ENCODE measurements at places on chromosomes 2 and 18.

DNA sequence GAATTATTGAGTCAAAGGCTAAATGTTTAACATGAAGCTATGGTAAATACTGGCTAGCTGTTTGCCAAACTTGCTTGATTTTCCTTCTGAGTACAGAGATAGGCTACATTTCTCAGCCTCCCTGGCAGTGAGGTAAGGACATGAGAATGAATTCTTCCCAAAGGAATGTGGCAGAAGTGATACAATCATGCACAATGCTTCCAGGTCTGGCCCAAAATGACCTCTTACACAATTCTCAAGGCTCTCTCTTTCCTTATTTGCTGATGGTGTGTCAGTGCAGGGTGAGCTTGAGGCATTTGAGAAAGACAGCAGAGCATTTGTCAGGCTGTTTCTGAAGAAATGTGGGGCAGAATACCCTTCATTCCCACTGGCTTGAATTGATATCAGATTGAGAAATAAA, 95.6 kb upstream of the NABP1 start:
- DNase-seq, result no peak

DNA sequence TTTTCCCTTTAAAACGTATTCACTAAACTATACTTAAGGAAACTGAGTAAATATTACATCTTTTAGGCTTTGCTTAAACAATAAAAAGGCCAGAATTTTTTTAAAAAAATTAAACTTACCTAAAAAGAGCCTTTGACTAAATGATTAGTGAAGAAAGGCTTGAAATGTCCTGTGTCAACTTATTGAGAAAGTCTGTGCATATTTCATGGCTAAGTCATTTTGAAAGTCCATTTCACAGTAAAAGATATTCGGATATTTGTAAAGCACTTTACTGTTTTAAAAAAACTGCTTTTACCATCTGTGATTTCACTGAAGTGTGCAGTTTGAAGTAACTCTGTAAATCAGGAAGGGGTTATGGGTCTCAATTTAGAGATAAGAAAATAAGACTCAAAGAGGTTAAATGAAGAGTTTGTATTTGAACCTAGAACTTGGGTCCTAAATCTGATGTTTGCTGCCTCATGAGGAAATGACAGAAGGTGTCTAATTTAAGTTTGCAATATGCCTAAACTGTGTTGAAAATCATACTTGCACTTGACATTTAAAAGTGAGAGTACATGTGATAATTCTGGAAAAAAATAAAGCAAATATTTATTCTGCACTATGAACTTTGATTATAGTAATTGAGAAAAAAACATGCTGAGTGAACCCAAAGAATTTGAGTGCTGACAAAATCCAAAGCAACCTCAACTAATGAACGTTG, 50.5 kb downstream of the RAB27B start:
- no peak for DNase-seq

DNA sequence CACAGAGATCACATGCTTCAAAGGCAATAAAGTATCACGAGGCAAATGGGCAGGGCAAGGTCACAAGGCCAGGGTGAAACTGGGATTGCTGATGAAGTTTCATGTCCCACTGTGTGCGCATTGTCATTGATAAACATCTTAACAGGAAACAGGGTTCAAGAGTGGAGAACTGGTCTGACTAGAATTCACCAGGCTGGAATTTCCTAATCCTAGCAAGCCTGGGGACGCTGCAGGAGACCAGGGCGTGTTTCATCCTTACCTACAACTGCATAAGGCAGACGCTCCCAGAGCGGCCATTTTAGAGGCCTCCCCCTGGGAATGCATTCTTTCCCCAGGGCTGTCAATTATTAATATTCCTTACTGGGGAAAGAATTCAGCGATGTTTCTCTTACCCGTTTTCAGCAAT, 33.2 kb downstream of the PTPN4 start:
- no peak for DNase-seq

- DNase-seq, result no peak
These were observed 7.6 kb downstream of the CYP26B1 start for GRCh38 chr2:72139874-72140620.

DNA sequence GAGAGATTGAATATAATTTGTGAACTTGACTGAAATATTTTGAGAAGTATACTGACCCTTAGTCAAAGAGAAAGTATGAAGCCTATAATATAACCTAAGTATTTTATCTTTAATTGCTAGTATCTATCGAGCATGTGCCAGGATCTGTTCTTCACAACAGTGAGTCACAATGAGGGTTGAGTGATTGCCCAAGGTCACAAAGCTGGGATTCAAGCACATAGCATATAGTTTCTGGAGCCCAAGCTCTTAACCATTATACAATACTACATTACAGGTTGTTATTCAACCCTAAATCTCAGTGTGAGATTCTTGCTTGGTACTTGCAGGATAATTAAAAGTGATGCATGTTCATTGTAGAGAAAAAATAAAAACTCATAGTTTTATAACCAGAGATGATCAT, 97.2 kb downstream of the RAB3GAP1 start:
- DNase-seq, result no peak

DNA sequence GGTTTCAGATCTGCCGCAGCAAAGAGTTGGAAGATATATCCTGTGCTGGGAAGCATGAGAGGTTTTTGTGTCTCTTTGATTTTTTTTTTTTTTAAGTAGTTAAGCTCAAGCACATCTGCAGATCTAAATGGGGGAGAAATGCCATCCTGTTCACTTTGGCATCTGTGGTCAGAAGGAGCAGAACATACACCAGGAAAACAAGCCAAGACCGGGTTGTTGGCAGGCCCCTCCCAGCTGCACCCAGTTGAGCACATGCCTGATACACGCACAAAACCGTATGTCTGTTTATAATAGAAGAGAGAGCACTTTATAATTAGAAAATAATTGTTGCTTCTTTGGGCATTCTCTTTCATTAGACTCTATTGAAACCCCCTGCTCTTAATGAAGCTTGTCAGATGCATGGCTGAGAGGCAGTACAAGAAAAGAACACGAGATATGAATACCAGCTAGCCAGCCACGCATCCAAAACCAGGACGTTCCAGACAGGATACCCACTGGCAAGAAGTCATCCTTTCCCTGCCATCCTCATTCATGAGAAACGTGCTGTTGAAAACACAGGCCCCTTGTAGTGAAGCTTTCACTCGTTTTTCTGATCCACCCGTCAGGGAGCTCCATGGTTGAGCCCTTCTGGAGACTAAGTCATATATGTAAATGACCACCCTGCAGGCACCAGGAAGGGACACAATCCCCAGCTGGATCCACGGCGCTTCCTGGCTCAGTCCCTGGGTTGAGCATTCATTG, 152.2 kb downstream of the ALPK2 start:
- DNase-seq, result no peak

- no peak for DNase-seq
These were observed 786.8 kb downstream of the KCNJ3 start for GRCh38 chr2:155485141-155485842.

DNA sequence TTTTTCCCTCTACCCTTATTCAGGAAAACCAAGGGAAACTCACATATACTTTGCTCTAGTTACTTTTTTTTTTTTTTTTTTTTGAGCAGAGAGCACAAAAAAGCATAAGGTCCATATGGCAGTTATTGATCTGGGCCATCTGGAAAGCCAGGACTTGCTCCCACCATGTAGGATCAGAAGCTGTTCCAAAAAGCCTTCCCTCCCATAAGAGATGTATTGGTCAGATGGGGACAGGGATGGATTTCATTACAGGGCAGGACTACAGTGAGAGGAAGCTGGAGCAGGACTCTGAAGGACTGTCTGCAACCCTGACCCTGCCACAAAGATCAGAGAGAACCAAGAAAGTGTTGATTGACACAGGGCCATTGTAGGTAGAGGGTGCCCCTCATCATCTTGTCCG, 57.3 kb downstream of the NRP2 start:
- no peak for DNase-seq

- no peak for DNase-seq
These were observed 243.5 kb upstream of the MYT1L start for GRCh38 chr2:2574401-2575180.

- no peak for DNase-seq
These were observed 4.1 kb downstream of the TMEM237 start for GRCh38 chr2:201639205-201639604.

GRCh38 chr18:80202264-80202998, 44.9 kb downstream of the PARD6G start:
- DNase-seq, result no peak

DNA sequence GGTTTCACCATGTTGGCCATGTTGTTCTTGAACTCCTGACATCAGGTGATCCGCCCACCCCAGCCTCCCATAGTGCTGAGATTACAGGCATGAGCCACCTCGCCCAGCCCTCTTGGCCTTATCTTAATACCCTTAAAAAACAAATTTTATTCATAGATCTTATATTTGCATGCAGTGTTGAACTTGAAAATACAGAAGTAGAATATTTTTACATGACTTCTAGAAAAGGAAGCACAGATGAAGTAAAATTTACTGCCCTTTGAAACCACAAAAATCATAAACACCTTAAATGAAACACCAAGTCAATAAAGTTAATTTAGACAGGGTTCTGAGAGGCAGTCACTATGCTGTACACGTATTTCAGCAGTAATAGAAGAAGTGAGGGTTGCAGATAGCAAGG, 145.7 kb downstream of the CERS6 start:
- DNase-seq, result no peak

DNA sequence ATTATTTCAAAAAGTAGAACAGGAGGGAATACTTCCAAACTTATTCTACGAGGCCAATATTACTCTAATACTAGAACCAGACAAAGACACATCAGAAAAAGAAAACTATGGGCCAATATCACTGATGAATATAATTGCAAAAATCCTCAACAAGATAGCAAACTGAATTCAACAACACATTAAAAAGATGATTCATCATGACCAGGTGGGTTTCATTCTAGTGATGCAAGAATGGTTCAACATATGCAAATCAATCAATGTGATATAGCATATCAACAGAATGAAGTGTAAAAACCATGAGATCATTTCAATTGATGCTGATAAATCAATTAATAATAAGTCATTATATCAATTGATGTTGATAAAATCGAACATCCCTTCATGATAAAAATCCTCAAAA, 22.4 kb upstream of the EML6 start:
- DNase-seq, result no peak

DNA sequence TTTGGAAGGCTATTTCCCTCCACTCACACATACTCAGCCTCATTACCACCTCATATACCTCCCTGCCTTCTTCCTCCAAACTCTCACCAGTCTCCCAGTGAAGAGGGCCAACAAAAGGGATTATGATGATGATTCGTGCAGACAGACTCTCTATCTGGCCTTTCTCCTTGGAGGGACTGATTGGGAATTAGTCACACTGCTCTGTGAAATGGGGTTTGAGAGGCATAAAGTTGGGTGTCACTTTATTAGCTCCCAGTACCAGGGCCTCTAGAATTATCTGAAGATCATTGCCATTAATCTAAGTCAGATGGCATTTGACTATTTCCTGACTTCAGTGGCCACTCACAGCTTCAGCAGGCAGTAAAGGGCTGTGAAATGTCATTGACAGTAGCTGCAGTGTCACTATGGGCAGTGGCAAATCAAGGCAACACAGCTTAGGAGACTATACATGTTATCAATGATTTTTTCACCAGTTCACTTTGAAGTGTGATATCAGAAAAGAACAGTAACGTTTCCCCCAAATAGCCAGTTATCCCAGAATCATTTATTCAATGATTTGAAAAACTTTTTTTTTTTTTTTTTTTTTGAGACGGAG, 17.4 kb downstream of the CNRIP1 start:
- DNase-seq, result no peak

DNA sequence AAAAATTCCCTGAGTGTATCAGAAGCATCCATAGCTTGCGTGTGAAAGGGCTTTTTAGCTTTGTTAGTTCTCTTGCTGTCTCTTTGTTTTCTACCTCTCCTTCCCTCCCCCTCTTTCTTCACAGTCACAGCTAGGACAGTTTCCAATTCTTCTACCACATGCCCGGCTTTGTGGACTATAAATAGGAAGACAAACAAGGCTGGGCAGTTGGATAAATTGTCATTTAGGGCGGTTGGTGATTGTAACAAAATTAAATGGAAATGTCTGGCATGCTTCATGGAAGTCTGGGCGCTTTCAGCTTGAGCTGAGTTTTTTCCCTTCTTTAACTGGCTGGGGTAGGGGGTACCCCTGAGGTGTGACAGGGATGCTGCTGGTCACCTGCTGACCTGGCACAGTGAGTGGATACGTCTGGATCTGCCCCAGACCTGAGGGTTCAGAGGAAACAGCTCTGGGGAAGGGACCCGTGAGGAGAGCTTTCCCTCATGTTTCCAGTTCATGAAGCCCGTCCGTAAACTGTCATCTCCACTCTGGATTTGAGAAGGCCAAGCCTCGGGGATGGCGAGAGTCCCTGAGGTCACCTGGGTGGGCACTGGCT, 29.0 kb upstream of the GIGYF2 start:
- DNase-seq, result no peak

GRCh38 chr18:8960740-8961657, 141.5 kb upstream of the NDUFV2 start:
- no peak for DNase-seq

- DNase-seq, result no peak
These were observed 61.4 kb upstream of the MSTN start for GRCh38 chr2:190123956-190124355.

GRCh38 chr2:219396863-219397457, 9.2 kb upstream of the DNPEP start:
- DNase-seq, result peak; percentile 51

- DNase-seq, result peak; percentile 3
These were observed 1.6 kb downstream of the TNP1 start for GRCh38 chr2:216858312-216858711.

DNA sequence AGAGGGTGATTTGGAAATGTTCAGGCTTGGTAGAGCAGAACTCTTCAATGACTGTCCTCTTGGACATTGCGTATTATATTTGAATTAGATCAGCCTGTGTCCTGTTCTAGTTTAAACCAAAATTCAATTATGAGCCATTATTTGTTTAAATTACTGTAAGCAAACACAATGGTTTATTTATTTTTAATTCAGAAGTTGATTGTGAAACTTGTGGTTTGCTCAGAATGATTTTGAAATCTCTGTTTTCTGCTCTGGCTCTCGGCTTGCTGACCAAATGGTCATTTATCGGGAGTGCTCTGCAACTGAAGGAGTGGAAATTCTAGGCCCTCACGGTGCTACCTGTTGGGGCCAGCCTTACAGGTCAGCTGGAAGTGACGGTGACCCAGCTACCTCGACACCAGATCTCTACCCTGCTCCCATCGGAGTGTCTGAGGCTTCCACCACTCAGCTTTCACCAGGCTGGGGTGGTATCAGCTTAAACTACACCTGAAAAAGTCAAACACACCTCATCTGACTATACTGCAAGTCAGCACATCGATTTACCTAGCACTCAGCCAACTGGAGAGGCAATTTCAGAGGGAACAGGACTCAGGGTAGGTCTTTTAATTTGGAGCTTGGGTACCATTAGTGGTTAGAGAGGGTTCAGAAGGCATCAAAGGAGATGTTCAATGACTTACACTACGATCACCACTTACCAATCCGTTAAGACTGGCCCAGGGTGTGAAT, 36.8 kb upstream of the GPD2 start:
- peak; percentile 66 for DNase-seq

GRCh38 chr2:211836409-211836808, 702.2 kb downstream of the ERBB4 start:
- DNase-seq, result no peak

DNA sequence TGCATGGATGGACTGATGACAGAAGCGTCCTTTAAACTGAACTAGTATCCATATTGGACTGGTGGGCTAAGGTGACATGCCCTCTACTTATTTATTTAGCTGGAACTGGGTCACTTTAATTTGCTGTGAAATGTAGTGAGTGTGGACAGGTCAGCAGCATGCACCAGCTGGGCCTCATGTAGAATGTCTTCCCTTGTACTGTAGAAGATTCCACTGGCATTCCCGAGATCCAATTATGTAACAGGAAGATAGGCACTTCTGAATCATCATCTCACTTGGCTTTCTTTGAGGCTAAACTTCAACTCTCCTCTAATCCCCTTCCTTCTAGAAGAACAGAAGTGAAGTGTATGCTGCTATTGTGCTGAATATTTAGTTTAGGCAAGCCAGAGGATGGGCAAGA, 296.2 kb downstream of the SLC8A1 start:
- DNase-seq, result no peak
